ENCODE measurements at places on chromosomes 7 and 10. TPM values are rescaled to one million over a fixed set of nuclear protein-coding genes. Genes with fewer than 3 reads are reported as not detected.

RAMP3 gene
- total RNA-seq: not detected

GNG11 gene
- total RNA-seq: not detected

TMEM229A gene
- total RNA-seq: not detected

FRMD4A gene
- 3.1 TPM for total RNA-seq

BAIAP2L1 gene
- 0.32 TPM for total RNA-seq

- no peak for DNase-seq
- H3K27ac ChIP-seq: no peak overlapping the region
- H3K4me3 ChIP-seq: no peak overlapping the region
- H3K36me3 ChIP-seq: no peaks in the 10 kb centered on the region
- H3K4me1 ChIP-seq: no peaks in the 10 kb centered on the region
These were observed 123.8 kb upstream of the SLC26A5 start for GRCh38 chr7:103569621-103570305.

- no peaks in the 10 kb centered on the region for H3K4me1 ChIP-seq
- no peaks in the 10 kb centered on the region for H3K27me3 ChIP-seq
- H3K27ac ChIP-seq: no peak overlapping the region
- H3K4me3 ChIP-seq: no peak overlapping the region
- no peak for DNase-seq
These were observed 126.7 kb downstream of the TNS3 start for GRCh38 chr7:47454974-47455871.

DNA sequence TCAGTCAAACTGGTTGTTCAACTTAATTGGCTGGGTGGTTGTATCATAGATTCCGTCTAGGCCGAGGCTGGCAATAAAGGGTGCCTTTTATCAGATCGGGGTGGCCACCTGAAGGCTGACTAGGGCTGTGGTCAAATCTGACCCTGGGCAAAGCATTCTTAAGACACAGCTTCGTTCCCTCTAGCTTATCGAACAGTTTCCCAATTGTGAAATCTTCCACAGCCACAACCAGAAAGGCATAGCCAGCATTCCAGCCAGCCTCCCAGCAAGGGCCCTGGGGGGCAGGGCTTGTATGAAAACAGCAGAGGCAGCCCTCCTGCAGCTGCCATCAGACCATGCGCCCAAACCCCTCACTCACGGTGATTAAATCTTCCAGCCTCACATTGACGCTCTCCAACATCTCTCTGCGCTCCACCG, 42.5 kb upstream of the TMEM213 start:
- no peaks in the 10 kb centered on the region for H3K27me3 ChIP-seq
- H3K4me1 ChIP-seq: peaks cover 22% of the 10 kb centered on the region

- H3K4me3 ChIP-seq: no peak overlapping the region
- H3K27ac ChIP-seq: no peak overlapping the region
- DNase-seq: no peak
- no peaks in the 10 kb centered on the region for H3K36me3 ChIP-seq
- H3K27me3 ChIP-seq: no peaks in the 10 kb centered on the region
- no peaks in the 10 kb centered on the region for H3K4me1 ChIP-seq
These were observed 58.6 kb upstream of the BAIAP2L1 start for GRCh38 chr7:98459529-98459928.

GRCh38 chr7:39299695-39300094, 266.5 kb upstream of the YAE1 start:
- no peaks in the 10 kb centered on the region for H3K36me3 ChIP-seq
- H3K4me1 ChIP-seq: no peaks in the 10 kb centered on the region
- no peaks in the 10 kb centered on the region for H3K27me3 ChIP-seq
- H3K27ac ChIP-seq: no peak overlapping the region
- no peak overlapping the region for H3K4me3 ChIP-seq

- H3K4me3 ChIP-seq: no peak overlapping the region
- no peaks in the 10 kb centered on the region for H3K36me3 ChIP-seq
- H3K27me3 ChIP-seq: no peaks in the 10 kb centered on the region
- DNase-seq: no peak
- H3K4me1 ChIP-seq: no peaks in the 10 kb centered on the region
These were observed 200.2 kb downstream of the DNAJC1 start for GRCh38 chr10:21803374-21803773.

DNA sequence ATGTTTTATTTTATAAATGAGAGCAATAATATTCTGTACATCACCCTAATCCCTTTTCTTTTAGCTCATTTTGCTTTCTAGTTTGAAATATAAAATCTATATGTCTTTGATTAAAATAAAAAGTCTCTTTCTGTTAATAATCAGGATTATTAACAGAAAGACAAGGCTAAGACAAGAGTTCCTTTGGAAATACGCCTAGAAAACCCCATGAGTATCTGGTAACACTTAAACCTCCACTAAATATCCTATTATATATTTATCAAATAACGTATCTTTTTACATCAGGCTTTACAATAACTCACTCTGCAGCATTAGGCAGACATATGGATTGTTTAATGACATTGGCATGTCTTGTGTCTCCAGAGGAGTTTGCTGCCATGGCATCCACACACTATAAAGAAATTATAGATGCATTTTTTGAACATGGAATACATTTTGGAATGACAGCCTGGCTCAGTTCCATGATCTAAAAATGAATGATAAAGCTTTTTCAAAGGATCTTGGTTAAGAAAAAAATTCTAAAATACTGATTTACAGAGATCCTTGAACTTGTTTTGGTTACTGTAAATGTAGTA, 98.7 kb downstream of the TMEM26 start:
- H3K4me1 ChIP-seq: no peaks in the 10 kb centered on the region
- no peak overlapping the region for H3K4me3 ChIP-seq
- no peak overlapping the region for H3K27ac ChIP-seq
- no peaks in the 10 kb centered on the region for H3K36me3 ChIP-seq

- H3K4me1 ChIP-seq: no peaks in the 10 kb centered on the region
- H3K36me3 ChIP-seq: no peaks in the 10 kb centered on the region
- DNase-seq: no peak
- H3K27ac ChIP-seq: no peak overlapping the region
- no peaks in the 10 kb centered on the region for H3K27me3 ChIP-seq
These were observed 9.1 kb downstream of the PRPS1L1 start for GRCh38 chr7:18018296-18019215.

ANK3 gene
- 72.9 TPM for total RNA-seq

Data from naive thymus-derived CD4-positive, alpha-beta T cell (primary cell).